ENCODE measurements at places on chromosomes 3 and 15.

DNA sequence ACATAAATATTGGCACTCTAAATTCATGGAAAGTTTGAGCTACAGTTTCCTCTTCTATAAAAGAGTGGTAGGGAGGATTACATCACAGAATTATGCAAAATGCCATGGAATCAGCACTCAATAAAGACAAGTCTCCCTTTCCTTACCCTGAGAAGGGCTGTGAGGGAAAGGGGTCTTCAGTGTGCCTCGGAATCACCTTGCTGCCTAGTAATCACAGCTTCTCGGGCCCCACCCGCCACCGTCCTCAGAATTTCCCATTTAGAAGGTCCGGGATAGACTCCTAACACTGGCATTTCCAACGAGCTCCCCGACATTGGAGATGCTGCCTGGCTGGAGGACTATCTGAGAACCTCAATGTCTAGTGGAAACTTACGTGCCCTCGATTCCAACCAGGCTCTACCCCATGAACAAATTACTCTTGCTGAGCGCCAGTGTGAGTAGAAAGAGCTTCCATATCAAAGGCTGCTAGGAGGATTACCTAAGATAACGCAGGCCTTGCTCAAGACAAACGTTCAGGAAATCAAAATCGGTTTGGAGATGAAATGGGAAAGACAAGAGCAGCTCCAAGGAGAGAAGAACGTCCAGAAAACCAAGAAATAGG is 92.1 kb upstream of the CHD2 start:
- DNase-seq, result no peak

GRCh38 chr3:144273601-144274000 is 302.0 kb downstream of the DIPK2A start:
- no peak for DNase-seq

- no peak for DNase-seq
Observed at GRCh38 chr3:120171134-120171873, 77.1 kb upstream of the GSK3B start.

DNA sequence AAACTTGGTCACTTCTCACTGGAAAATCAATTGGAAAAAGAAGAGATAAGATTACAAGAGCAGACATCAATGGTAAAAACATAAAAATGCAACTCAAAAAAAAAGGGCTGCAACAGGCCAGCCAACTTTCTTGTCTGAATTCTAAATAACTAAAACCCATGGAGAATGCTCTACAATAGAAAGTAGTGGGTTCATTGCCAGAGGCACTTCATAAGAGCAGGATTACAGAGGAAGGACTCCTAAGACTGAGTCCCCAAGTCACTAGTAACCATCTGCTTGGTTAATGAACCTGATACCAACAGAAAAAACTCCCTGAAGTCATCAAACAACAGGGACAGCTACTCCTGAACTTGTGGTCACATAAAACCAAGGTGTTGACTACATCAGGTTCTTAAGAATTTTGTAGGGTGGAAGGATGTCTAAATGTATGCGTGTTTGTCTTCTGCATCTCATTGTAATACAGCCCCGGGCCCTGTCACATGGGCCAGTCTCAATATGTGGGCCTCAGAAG is 148.6 kb downstream of the IMPG2 start:
- DNase-seq, result no peak

- DNase-seq, result no peak
Observed at GRCh38 chr3:127699416-127700300, 26.9 kb downstream of the ABTB1 start.

- no peak for DNase-seq
Observed at GRCh38 chr15:99142562-99142961, 37.7 kb downstream of the SYNM start.

GRCh38 chr15:29822684-29823459 is 604 bp upstream of the TJP1 start:
- DNase-seq, result no peak

DNA sequence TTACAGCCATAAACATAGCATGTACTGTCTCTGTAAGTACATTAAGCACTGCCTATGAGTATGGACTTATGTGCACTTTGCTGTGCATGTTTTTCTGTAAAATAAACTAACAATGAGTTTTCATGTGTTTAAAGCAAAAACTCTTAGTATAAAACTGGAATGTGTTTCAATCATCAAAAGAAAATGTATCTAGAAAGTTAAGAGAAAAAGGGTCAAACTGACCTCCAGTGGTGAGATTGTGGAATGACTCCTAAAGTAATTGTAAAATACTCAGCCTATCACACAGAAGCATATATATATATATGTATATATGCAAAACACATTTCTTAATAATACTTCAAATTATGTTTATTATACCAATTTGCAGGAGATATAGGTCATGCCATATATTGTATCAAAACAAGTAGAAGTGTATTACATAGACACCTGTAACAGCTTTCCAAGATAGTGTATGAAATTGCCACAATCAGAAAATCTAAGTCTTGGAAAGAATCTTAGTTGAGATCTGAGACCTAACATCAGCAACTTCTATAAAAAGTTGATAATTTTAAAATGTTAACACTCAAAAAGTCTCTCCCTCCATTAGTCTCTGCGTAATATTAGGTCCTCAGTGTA is 199.6 kb downstream of the FMN1 start:
- DNase-seq, result no peak

- no peak for DNase-seq
Observed at GRCh38 chr3:115792206-115792955, 169.1 kb downstream of the GAP43 start.

DNA sequence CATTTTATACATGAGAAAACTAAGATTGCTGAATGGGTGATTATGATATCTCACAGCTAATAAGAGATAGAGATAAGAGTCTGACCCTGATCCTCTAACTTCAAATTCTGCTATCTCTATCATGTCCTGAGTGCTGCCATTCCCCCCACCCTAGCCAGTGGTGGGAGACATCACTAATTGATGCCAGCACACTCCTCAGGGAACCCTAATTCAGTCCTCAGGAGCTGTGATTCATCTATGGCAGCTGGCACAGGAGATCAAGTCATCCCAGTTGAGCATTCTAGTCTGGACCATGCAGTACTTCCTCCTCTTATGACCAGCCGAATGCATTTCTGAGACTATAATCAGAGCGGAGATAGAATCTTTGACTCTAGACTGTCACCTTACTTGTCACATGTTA is 71.9 kb downstream of the SYNM start:
- no peak for DNase-seq

GRCh38 chr3:13537909-13538296 is 11.0 kb upstream of the FBLN2 start:
- DNase-seq, result no peak

- DNase-seq, result no peak
Observed at GRCh38 chr3:116749388-116749787, 39.8 kb downstream of the TUSC7 start.

DNA sequence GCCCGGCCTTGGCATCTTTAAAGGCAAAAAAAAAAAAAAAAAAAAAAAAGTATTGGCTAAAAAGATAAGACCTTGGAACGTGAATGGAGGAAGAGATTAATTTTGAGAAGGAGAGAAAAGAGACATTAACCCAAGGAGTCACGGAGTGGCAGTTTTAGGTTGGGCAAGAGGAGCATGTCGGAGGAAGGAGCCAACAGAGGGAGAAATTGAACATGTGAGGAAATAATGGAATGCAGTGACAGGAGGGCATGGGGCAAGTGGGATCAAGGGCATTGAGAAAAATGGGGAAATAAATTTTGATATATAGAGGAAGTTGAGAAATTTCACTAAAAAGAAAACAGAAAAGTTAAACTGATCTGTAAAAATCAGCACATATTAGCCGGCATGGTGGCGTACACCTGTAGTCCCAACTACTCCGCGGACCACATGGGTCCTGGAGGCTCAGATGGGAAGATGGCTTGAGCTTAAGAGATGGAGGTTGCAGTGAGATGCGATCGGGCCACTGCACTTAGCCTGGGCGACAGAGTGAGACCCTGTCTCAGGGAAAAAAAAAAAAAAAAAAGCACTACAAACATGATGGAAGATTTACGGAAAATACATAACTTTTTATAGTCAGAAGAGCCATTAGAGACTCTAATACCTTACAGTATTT is 1.2 kb downstream of the HAUS2 start:
- DNase-seq, result no peak

GRCh38 chr15:82539691-82540054 is 584 bp downstream of the RPS17 start:
- no peak for DNase-seq

GRCh38 chr15:55710286-55710685 is 32.7 kb downstream of the PRTG start:
- no peak for DNase-seq

DNA sequence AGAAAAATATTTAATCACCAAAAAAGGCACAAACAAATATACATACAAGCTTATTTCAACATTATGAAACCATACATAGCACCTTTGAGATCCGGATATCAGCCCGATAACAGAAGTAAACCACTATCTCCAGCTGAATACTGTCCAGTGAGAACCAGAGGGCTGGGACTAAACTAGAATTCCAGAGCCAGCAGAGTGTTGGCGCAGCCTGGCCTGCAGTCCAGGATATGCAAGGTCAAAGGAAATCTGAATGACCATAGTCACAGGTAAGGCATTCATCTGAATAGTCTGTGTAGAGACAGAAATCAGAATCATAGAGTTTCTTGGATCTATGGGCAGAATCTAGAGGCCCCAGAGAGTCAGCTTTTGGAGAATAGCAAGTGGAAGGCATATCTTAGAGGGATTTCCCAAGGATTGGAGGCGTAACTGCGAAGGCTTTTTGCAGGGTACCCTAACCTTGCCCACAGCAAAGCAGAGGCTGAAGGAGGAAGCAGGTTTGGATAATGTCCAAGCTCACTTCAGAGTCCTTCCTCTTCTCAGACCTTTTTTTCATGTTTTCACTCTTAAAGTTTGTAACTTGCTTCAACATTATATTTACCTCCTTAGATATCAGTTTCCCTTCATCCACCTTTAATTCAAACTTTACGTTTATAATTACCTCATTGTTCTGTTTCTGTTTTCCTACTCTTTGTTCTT is 32.5 kb upstream of the TP63 start:
- DNase-seq, result no peak

DNA sequence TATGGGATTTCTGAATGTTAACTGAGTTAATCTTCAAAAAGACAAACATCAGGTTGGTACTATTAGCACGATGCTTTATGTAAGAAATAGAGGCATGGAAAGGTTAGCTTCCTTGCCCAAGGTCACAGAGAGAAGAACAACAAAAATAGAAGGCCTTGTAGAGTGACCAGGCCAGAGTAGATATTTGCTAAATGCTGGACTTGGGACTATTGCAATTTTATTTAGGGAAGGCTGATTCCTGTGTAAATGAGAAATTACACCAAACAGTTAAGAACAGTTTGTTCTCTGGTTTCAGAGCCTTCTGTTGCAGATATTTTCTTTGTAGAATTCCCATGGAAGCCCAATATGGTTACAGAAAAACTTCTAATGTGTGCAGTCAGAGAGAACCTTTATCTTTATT is 16.4 kb upstream of the SLITRK3 start:
- no peak for DNase-seq

DNA sequence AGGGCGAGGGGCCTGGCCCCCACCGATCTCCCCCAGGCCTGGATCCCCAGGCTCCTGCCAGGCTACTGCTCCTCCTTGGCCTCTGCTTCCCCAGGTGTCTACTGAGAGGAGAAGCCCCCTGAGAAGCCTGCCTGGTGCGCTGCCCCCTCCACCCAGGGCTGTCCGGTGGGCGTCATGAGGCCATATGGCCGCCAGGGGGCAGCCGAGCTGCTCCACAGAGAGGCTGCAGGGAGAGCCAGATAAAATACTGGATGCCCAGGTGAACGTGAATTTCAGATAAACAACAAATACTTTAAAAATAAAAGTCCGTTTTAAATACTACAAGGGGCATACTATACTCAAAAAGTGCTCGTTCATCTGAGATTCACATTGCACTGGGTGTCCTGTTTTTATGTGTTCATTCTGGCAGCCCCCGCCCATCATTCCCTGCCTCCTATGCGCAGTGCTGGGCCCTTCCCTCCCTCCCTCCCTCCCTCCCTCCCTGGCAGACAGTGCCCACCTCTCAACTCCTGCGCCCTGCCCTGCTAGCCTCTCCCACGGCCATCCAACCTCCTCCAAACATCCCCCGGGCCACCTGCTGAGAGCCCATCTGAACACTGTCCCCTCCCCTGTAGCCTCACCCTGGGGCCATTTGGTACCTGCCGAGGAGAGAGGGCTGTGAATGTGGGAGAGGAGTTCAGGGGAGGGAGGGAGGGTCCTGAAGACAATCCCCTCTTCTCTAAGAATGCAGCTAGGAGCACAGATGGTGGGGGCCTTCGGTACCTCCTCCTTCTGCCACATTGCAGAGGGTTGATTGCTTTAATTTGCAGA is 29.6 kb downstream of the PSTPIP1 start:
- DNase-seq, result peak; percentile 1
